ENCODE measurements at places on chromosomes 2 and 18.
A peak's percentile ranks its signal among the peaks of the same experiment; 100 is the strongest.

DNA sequence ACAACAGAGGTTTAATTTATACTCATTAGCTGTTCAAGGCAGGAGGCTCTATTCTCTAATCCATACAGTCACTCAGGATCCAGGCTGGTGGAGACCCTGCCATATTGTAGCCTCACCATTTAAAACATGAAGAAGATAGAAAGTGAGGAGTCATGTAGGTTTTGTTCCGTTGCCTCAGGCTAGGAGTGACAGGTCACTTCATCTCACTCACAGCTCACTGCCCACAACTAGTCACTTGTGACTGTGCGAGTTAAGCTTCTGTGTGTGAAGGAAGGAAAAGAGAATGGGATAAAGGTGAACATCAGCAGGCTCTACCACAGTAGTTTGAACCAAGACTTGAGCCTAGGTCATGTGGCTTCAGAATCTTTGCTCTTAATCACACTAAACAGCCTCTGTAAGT lies 9.0 kb upstream of the IGFBP2 start:
- DNase-seq, result no peak

GRCh38 chr18:63979409-63979920 lies 9.6 kb downstream of the SERPINB8 start:
- DNase-seq, result peak; percentile 4

- DNase-seq, result no peak
These were observed 30.5 kb downstream of the SLC1A4 start for GRCh38 chr2:65019675-65020195.

- no peak for DNase-seq
These were observed 5.8 kb upstream of the ZNF532 start for GRCh38 chr18:58858591-58859468.

DNA sequence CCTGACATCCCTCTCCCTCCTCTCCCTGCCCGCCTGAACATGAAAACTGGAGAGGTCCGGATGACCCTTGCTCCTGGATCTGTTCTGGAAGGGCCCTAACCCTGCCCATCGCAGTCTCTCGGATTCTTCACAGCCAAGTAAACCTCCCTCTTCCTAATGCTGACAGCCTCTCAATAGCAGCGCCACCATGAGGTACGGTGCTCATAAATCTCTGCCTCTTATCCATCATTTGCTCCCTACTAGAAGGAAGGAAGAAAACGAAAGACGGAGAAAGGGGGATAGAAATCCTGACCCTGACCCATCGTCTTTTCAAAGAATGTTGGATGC lies 257.9 kb downstream of the BCL11A start:
- DNase-seq, result no peak

DNA sequence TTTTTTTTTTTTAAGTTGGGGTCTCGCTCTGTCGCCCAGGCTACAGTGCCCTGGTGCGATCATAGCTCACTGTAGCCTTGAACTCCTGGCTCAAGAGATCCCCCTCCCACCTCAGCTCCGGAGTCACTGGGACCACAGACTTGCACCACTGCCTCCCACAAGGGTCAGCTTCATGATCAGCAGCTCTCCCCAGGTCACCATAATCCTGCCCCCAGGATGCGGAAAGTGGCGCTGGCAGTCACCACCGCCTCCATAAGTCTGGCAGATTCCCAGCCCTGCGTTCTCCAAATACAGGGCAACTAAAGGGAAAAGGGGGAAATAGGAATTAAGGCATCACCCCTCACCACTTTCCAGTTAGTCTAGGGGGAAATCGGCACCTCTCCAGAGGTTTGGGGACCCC lies 5.2 kb upstream of the ARID5A start:
- DNase-seq, result no peak

GRCh38 chr2:127216095-127216494 lies 4.0 kb downstream of the CYP27C1 start:
- DNase-seq, result no peak

DNA sequence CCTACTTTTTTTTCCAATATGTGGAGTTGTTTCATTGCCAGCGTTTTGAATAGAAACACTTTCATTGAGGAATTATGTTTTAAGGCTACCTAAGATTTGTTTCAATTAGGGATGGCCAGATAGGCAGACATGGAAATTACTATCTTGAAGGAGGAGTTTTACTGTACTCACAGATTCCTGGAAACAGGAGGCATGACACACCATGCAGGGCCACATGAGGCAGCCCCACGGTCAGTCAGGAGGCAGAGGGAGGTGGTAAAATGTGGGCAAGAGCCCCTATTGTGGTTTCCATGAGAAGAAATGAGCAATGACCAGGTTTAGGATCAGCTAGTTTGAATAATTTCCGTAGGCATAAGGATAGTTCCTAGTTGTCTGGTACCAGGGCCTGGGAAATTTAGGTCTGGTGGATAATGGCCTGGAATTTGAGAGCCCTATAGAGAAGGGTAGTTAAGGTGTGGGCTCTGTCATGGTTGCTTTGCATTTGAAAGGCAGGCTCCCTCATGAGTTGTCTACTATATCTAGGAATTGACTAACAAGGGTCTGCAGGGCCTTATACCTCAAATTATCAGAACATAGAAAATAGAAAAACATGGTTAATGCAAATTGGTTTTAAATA lies 360.0 kb upstream of the KCNJ3 start:
- no peak for DNase-seq

GRCh38 chr2:181785691-181786344 lies 105.5 kb upstream of the NEUROD1 start:
- DNase-seq, result no peak

DNA sequence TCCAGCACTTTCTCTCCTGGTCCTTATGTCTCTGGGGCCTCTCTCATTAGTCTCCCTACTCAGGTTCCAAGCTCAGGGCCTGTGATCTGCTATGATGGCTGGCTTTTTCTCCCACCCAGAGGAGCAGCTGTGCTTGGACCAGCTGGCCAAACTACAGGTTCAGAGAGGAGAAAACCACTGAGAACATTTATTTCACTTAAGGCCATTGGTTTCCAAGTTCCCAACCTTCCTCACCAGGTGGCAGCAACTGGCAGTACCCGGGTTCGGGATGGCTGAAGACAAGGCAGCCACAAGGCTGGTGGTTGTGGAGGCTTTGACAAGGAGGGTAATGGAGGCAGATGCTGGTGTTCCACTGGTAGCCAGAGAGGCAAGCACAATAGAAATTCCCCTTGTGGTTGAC lies 29.9 kb upstream of the SELENOI start:
- peak; percentile 67 for DNase-seq

GRCh38 chr2:153195342-153195741 lies 283.2 kb downstream of the RPRM start:
- no peak for DNase-seq

- no peak for DNase-seq
These were observed 123.2 kb downstream of the B3GNT2 start for GRCh38 chr2:62319070-62319469.

GRCh38 chr2:67873916-67874315 lies 188.9 kb downstream of the C1D start:
- no peak for DNase-seq

- peak; percentile 11 for DNase-seq
These were observed 9.7 kb downstream of the ITGA4 start for GRCh38 chr2:181466661-181467576.

All from NCI-H524 (cell line).